ENCODE measurements at places on chromosomes 5 and 9. TPM values are rescaled to one million over a fixed set of nuclear protein-coding genes. Genes with fewer than 3 reads are reported as not detected.

DNA sequence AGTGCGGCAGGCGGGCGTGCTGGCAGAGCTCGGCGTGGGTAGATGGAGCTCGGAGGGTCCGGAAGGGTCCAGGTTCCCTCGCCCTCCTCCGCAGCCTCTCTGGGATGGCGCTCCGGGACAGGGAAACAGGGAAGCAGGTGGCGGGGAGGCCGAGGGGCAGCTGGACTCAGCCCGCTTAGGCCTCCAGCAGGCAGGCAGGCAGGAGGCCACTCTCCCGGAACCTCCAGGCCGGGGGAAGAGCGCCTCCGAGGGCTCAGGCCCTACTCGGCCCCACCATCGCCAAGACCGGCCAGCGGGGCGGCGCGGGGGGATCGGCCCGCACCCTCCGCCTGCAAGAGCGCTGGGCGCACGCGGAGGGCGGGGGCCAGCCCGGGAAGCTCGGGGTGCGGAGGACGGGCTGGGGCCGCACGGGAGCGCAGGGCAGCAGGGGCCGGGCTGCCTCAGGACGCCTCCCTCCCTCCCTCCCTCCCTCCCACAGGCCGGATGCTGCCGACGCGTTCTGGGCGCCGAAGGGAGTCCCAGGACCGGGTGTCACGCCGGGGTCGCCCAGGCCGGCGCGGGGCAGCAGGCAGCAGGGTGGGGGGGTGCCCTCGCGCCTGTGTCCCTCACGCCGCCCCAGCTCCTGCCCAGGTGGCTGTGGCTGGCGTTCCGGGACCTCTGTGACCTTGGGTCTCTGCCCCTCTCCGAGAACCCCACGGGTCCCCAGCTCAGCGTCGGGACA is 977 bp downstream of the MGAT4B start:
- DNase-seq: no peak
- no peaks in the 10 kb centered on the region for H3K27me3 ChIP-seq
- H3K4me3 ChIP-seq: peak overlapping the region; percentile 58

PCDHGA10 gene
- 0.53 TPM for total RNA-seq

- DNase-seq: no peak
- H3K36me3 ChIP-seq: no peaks in the 10 kb centered on the region
- peaks cover 2% of the 10 kb centered on the region for H3K4me1 ChIP-seq
- peaks cover 37% of the 10 kb centered on the region for H3K27me3 ChIP-seq
Observed at GRCh38 chr9:89815903-89816573, 211.2 kb downstream of the GADD45G start.

- no peaks in the 10 kb centered on the region for H3K4me1 ChIP-seq
- H3K27ac ChIP-seq: no peak overlapping the region
- H3K27me3 ChIP-seq: no peaks in the 10 kb centered on the region
- no peak for DNase-seq
Observed at GRCh38 chr5:33379757-33380156, 61.0 kb upstream of the TARS1 start.

- H3K4me1 ChIP-seq: peaks cover 89% of the 10 kb centered on the region
- peak overlapping the region; percentile 97 for H3K4me3 ChIP-seq
- H3K27me3 ChIP-seq: no peaks in the 10 kb centered on the region
- H3K27ac ChIP-seq: peak overlapping the region; percentile 95
- no peak for DNase-seq
- peaks cover under 1% of the 10 kb centered on the region for H3K36me3 ChIP-seq
Observed at GRCh38 chr9:127779136-127779981, 893 bp upstream of the SH2D3C start.

GRCh38 chr9:93642961-93643360 is 66.6 kb downstream of the PHF2 start:
- H3K4me3 ChIP-seq: no peak overlapping the region
- no peak overlapping the region for H3K27ac ChIP-seq
- peaks cover 19% of the 10 kb centered on the region for H3K36me3 ChIP-seq
- DNase-seq: no peak
- no peaks in the 10 kb centered on the region for H3K4me1 ChIP-seq

DNA sequence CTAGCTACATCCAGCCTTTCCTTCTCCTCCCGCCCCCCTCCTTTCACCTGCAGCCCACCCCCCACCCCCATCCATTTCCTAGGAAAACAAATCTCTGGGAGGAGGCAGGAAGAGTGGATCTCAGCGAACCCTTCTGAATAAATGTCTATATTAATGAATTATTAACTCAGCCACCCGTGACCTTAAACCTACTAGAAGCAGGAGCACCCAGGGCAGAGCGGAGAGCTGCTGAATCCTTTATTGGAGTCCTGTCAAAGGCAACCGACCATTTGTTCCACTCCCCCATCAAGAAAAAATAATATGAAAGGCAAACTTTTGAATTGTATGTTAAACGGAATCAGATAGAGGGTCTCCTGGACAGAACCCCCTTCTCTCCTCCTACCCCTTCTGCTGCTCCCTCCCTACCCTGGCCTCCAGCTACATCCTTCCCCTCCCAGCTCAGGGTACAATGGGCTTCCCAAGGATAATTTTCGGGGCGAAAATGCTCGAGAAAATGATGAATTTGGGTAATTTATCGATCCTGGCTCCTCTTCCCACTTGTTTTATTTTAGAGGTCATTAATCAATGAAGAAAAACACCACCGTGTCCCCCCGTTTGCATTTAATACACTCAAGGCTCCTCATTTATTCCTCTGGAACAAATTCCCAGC is 3.3 kb upstream of the PRDM6 start:
- H3K36me3 ChIP-seq: no peaks in the 10 kb centered on the region
- H3K27ac ChIP-seq: no peak overlapping the region
- no peak overlapping the region for H3K4me3 ChIP-seq
- DNase-seq: no peak
- H3K4me1 ChIP-seq: no peaks in the 10 kb centered on the region

DNA sequence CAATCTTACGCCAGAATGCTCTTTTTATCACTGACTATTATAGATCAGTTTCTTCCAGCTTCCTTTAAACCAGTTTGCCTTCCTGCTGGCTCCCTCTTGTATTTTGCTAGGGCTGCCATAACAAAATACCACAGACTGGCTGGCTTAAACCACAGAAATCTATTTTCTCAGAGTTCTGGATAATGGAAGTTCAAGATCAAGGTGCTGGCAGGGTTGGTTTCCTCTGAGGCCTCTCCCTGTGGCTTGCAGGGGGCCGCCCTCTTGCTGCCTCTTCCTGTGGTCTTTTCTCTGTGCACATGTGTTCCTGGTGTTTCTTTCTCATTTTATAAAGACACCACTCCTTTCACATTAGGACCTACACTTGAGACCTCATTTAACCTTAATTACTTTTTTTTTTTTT is 6.8 kb upstream of the FXN start:
- no peak overlapping the region for H3K27ac ChIP-seq
- H3K4me1 ChIP-seq: peaks cover 26% of the 10 kb centered on the region
- no peaks in the 10 kb centered on the region for H3K36me3 ChIP-seq
- H3K27me3 ChIP-seq: peaks cover under 1% of the 10 kb centered on the region
- DNase-seq: peak; percentile 58

MAN2A1 gene
- total RNA-seq: 61.6 TPM

DNA sequence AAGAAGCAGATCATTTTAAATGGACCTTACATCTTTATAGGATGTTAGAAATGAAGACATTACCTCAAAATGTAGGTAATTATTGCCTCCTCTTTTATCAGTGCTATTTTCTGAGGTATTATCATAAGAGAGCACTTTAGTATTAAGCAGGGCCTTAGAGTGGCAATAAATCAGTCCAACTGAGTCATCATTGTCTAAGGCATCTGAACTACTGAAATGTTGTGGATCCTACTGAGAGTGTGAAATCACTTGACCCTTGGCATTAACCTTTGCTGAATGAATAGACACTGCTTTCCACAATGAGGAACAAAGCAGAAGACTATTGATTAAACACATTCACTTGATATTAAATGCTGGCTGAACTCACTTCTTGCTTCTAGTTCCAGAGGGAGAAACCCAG is 224.6 kb upstream of the ARRDC3 start:
- DNase-seq: no peak
- H3K4me3 ChIP-seq: no peak overlapping the region
- H3K27me3 ChIP-seq: no peaks in the 10 kb centered on the region
- no peaks in the 10 kb centered on the region for H3K36me3 ChIP-seq
- no peaks in the 10 kb centered on the region for H3K4me1 ChIP-seq
- H3K27ac ChIP-seq: no peak overlapping the region

DNA sequence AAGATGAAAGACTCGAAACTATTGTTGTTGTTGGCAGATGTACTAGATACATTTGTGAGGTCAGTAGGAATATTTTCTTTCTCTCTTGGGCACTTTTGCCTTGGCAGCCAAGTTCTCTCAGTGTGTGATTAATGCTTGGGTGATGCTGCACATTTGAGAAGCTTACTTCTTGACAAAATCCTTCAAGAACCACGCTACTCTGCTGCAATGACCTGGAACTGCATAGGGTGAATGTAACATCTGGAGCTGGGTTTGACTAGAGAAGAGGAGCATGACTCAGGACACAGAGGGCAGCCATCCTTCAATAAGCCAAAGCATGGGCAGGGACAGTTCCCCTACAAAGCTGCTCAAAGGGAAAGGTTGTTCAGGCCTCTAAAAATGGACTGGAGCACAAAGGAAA is 75.5 kb upstream of the PUM3 start:
- no peaks in the 10 kb centered on the region for H3K36me3 ChIP-seq
- no peak overlapping the region for H3K27ac ChIP-seq
- no peaks in the 10 kb centered on the region for H3K27me3 ChIP-seq
- H3K4me3 ChIP-seq: no peak overlapping the region
- no peaks in the 10 kb centered on the region for H3K4me1 ChIP-seq

TYRP1 gene
- not detected for total RNA-seq

IL33 gene
- total RNA-seq: not detected

PCDHA11 gene
- not detected for total RNA-seq

PCDHGB3 gene
- 0.40 TPM for total RNA-seq

DNA sequence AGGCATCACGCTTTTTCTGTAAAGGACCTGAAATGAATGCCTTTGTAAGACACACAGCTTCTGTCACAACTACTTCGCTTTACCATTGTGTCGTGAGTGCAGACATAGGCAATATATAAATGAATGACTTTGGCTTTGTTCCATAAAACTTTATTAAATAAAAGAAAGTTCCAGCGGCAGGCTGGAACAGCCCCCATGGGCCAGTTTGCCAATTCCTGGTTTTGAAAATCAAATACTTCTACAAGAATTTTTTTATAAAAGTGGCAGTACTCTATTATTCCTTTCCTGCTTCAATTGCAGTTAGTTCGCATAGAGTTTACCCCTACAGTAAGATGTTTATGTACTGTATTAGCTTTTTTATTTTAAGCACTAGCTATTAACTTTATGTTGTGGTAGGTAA is 53.7 kb downstream of the SRFBP1 start:
- no peaks in the 10 kb centered on the region for H3K4me1 ChIP-seq
- no peak overlapping the region for H3K27ac ChIP-seq
- no peaks in the 10 kb centered on the region for H3K27me3 ChIP-seq
- H3K4me3 ChIP-seq: no peak overlapping the region
- H3K36me3 ChIP-seq: peaks cover 6% of the 10 kb centered on the region
- no peak for DNase-seq

DNA sequence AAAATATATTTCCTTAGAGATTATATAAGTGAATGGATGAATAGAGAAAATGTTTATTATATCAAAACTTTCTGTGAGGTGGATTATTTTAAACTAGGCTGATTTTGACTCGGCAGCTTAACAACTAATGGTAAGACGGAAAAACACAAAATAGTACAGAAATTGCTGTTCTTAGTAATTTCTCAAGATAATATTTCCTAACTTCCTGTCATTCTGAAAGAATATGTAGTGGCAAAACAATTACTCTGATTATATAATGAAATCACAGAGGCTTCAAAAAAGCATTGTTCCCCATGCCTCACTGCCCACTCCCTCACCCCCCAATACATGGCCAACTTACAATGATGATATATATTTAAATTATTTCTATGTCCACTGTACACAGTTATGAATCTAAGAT is 85.4 kb downstream of the YTHDC2 start:
- no peak overlapping the region for H3K4me3 ChIP-seq
- no peaks in the 10 kb centered on the region for H3K4me1 ChIP-seq
- H3K27ac ChIP-seq: no peak overlapping the region
- DNase-seq: no peak
- no peaks in the 10 kb centered on the region for H3K36me3 ChIP-seq

ENTREP1 gene
- total RNA-seq: 0.16 TPM

CARD9 gene
- 0.47 TPM for total RNA-seq

GPR150 gene
- 1.2 TPM for total RNA-seq

DNA sequence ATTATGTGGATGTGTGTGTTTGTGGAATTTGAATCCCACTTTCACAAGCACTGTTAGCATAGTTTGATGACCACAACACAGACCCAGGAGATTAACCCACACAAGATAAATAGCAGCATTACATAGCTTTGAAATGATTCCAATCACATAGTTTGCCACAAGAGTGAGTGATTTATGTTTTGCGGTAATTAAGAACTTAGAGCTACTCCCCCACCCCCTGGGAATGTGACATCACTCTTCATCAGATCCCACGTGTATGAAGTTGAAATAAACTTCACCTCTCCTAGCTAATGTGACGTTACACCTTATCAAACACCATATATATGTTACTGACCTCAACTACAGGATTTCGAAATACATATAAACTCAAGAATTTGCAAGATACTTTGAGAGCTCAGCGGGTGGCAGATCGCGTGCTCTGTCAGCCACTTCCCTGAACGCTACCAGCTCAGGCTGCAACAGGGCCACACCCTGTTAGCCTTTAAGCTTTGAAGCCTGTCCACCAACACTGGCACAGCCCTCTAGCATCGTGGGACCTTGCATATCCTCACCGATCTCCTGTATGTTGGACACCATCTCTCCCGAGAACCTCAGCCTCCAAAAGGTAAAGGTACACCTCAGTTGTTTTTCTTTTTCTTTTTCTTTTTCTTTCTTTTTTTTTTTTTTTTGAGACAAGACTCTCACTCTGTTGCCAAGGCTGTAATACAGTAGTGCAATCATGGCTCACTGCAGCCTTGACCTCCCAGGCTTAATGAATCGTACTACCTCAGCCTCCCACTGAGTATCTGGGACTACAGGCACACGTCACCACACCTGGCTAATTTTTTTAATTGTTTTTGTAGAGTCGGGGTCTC is 1.7 kb upstream of the AGTPBP1 start:
- H3K4me1 ChIP-seq: peaks cover 9% of the 10 kb centered on the region
- H3K27ac ChIP-seq: no peak overlapping the region
- H3K36me3 ChIP-seq: no peaks in the 10 kb centered on the region
- peak; percentile 21 for DNase-seq
- H3K27me3 ChIP-seq: no peaks in the 10 kb centered on the region

DNA sequence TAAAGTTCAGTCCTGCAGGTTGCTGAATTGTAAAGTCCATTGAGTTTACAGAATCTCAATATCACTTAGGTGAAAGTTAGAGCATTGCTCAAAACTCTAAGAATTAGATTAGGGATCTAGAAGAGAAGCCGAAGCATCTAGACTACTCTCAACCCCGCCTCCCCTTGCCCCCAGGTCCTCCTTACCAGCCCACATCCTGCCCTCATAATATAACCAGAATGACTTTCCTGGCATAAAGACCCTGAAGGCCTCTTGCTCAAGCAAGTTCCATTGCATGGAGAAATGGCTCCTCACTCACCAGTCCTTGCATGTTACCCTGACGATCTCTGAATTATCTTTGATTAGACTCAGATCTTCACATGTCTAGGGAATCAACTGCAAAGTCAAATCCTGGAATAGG is 78.8 kb downstream of the SPATA31C2 start:
- peaks cover 6% of the 10 kb centered on the region for H3K27me3 ChIP-seq
- H3K27ac ChIP-seq: no peak overlapping the region
- no peaks in the 10 kb centered on the region for H3K36me3 ChIP-seq
- no peak for DNase-seq

SLCO6A1 gene
- total RNA-seq: not detected

GRCh38 chr9:95127249-95128176 is 190.0 kb downstream of the FANCC start:
- H3K27ac ChIP-seq: no peak overlapping the region
- no peaks in the 10 kb centered on the region for H3K4me1 ChIP-seq
- no peak overlapping the region for H3K4me3 ChIP-seq
- H3K27me3 ChIP-seq: no peaks in the 10 kb centered on the region

Data from T-cell (primary cell).